ENCODE measurements at places on chromosomes 7 and 10. TPM values are rescaled to one million over a fixed set of nuclear protein-coding genes. Genes with fewer than 3 reads are reported as not detected.

ANK3 gene
- 170 TPM for total RNA-seq

ENKUR gene
- total RNA-seq: not detected

GRCh38 chr7:50312250-50313162 is 8.0 kb downstream of the IKZF1 start:
- no peaks in the 10 kb centered on the region for H3K27me3 ChIP-seq
- no peak overlapping the region for H3K27ac ChIP-seq
- no peaks in the 10 kb centered on the region for H3K4me1 ChIP-seq

GRCh38 chr7:24825381-24825794 is 68.1 kb upstream of the GSDME start:
- no peak overlapping the region for H3K27ac ChIP-seq
- H3K4me3 ChIP-seq: no peak overlapping the region
- no peaks in the 10 kb centered on the region for H3K27me3 ChIP-seq
- no peak for DNase-seq
- no peaks in the 10 kb centered on the region for H3K36me3 ChIP-seq
- H3K4me1 ChIP-seq: peaks cover 30% of the 10 kb centered on the region

GRCh38 chr7:47591655-47592572 is 10.0 kb upstream of the TNS3 start:
- H3K4me1 ChIP-seq: no peaks in the 10 kb centered on the region
- H3K27me3 ChIP-seq: no peaks in the 10 kb centered on the region
- no peak overlapping the region for H3K27ac ChIP-seq

DNA sequence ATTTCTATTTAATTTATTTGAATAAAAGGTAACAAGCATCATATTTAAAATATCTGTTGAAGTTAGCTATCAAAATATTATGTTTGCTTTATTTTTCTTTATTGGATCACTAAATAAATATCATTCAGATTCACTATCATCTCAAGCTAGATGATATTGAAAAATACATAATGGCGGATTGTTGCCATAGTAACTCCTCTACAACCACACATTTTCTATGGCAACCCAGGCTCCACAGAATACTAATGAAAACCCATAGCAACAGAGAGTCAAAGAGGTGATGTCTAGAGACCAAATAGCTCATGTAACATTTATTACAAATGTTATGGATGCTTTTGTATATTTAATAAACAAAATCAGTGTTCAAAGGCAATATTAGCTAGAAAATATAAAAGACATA is 148.9 kb upstream of the CDK1 start:
- H3K4me3 ChIP-seq: no peak overlapping the region
- no peak overlapping the region for H3K27ac ChIP-seq
- no peaks in the 10 kb centered on the region for H3K4me1 ChIP-seq
- no peaks in the 10 kb centered on the region for H3K36me3 ChIP-seq

Data from psoas muscle (tissue), 8 donors.